ENCODE measurements at places on chromosomes 11 and 22.

- DNase-seq = no peak
These were observed 288.1 kb upstream of the SORL1-AS1 start for GRCh38 chr11:121740902-121741301.

- DNase-seq = peak; percentile 87
These were observed 906.1 kb upstream of the RAG2 start for GRCh38 chr11:37504060-37504611.

GRCh38 chr22:50249341-50250248 lies 1.5 kb downstream of the HDAC10 start:
- DNase-seq = no peak

- DNase-seq = peak; percentile 27
These were observed 36.9 kb downstream of the BDNF start for GRCh38 chr11:27663326-27663725.

DNA sequence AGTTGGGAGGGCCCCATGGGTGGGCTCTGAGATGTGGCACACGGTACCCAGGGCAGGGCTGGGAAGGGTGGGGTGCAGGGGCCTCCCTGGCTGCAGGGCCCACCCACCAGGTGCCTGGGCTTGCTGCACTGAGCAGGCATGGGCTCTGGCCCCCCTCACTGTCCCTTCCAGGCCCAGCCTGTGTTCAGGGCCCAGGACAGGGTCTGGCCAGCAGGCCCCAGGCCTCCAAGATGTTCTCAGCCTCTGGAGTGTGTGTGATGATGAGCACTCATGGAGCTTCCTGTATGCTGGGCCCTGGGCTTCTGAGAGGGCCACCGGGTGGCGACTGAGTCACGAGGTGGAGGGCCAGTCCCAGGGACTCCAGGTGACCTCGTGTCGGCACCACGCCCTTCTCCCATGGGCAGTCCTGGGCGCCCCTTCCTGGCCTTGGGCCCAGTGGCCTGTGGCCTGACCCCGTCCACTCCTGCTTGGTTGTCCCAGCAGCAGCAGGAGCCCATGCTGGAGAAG lies 55.9 kb upstream of the CCDC188 start:
- DNase-seq = peak; percentile 20

DNA sequence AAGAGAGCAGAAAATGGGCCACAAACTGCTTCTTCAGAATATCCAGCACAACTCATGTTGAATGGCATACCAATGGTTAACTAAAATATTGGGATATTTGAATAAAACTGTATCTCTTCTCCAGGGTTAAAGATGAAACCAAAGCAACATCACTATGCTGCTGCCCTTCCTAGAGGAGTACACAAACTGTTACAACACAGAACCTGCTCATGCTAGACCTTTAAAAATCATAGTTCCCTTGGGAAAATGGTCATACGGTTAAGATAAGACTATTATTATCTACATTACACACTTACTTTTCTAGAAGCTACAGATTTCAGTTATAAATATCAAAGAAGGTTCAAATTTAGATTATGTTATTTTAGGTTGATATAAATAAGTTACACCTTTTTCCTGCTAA lies 78.6 kb upstream of the TP53AIP1 start:
- DNase-seq = no peak

GRCh38 chr22:44391481-44392445 lies 79.0 kb upstream of the SHISAL1 start:
- no peak for DNase-seq
